Inflammatory macrophage (primary cell): ENCODE measurements at places on chromosomes 12 and 14.

DNA sequence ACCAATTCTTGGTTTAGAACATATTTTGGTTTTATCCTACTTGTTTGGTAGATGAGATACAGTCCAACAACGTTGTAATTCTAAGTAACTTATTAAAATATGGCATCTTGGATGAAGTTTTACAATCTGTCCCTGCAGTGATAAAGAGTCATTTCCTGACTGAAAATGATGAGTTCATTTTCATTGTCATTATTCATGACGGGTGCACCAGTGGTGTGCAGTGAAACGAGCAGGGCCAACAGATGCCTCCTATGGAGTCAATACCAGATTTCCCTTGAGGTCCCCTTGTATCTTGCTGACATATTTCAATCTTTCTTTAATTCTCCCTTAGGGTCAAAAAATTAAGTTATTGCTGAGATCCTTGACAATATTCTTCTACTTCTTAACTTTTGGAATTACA, 438.5 kb downstream of the LRIG3 start:
- no peak for DNase-seq

DNA sequence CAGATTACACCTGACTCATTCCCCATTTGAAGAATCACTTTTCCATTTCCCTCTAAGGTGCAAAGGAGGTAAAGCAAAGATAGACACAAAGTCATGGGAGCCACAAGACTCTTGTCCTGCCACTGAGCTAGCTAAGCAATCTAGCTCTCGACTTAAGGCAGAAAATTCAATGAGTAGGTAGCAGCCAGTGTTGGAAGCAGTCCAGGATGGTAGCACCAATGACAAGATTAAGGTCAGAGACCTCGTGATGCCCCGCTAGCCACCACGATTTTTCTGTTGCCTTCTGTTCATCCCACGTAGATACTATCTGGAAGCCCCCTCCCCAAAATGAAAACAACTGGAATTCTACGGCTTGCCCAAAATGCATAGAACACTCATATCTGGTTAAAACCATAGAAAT, 1.4 kb downstream of the VAMP1 start:
- no peak for DNase-seq

- no peak for DNase-seq
These were observed 4.2 kb downstream of the TAMALIN start for GRCh38 chr12:52010692-52011601.

DNA sequence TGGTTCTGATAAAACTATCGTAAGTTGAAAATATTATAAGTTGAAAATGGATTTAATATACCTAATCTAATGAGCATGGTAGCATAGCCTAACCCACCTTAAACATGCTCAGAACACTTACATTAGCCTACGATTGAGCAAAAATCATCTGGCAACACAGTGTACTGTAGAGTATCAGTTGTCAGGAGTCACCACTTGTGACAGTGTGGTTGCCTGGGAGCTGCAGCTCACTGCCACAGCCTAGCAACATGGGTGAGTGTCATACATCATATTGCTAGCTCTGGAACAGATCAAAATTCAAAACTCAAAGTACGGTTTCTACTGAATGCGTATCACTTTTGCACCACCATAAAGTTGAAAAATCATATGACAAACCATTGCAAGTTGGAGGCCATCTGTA, 203.5 kb downstream of the ATXN7L3B start:
- no peak for DNase-seq

- no peak for DNase-seq
These were observed 110.6 kb downstream of the SYNE2 start for GRCh38 chr14:63963439-63963838.

- no peak for DNase-seq
These were observed 85.8 kb downstream of the SLC25A47 start for GRCh38 chr14:100409003-100409360.

- no peak for DNase-seq
These were observed 163.4 kb downstream of the OTOGL start for GRCh38 chr12:80262771-80263170.

DNA sequence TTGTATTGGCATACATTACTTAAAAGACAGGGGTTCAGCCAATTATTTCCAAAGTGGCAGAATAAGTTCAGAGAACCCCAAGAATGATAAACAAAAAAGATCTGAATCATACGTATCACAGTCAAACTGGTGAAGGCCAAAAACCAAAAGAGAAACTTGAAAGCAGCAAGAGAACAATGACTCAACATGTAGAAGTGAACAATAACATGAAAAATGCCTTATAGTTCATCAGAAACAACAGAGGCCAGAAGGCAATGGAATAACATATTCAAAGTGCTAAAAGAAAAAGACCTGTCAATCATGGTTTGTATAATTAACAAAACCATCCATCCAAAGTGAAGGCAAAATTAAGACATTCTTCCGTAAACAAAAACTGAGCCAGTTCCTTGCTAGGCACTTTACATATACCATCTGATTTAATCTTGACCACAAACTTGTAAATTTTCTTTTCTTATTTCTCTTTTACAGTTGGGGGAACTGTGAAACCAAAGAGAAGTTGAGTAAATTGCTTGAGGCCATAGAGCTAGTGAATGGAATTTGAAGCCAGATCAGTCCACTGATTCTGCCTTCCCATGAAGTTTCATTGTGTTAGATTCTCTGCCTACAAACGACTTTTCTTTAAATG, 232.1 kb upstream of the SEL1L start:
- no peak for DNase-seq
